ENCODE measurements at places on chromosomes 7 and 10. TPM values are rescaled to one million over a fixed set of nuclear protein-coding genes. Genes with fewer than 3 reads are reported as not detected.
A peak's percentile ranks its signal among the peaks of the same experiment; 100 is the strongest.

Gene KLF14
- not detected for polyA plus RNA-seq

Gene PKD1L1
- not detected for polyA plus RNA-seq

Gene MGAM2
- polyA plus RNA-seq, result not detected

Gene SNCG
- 141 TPM for polyA plus RNA-seq

Gene ASZ1
- polyA plus RNA-seq, result not detected

Gene SFTPA1
- polyA plus RNA-seq, result not detected

DNA sequence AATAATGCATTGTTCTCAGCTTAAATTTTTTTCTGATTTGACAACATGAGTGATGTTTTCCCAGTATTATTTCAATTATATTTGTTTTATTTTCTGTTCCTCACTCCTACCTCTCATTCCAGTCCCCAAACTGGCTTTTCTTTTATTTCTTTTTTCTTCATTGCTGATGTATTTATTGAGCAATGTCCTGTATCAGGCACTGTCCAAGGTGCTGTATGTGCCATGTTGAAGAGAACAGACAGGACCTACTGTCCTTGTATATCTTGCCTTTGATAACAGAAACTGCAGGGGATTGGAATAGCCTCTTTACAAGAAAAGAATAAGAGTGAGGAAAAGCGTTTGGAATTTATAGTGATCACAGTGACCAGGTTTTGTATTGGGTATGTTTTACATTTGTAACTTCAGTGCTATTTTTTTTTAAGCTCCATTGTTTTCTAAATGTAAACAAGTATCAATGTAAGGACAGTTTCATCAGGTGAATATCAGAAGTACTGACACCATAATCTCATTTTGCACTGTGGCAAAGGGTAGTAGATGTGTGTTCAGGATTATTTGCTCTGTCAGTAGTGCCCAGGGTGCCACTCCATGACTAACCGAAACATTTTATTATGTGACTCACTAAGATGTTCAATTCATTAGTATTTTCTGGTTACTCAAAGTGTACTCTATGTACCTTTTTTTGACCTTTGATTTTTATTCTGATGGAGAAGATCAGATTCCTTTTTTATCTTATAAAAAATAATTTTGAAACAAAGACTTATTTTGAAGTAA lies 15.6 kb upstream of the CLDN12 start:
- H3K4me3 ChIP-seq, result no peak overlapping the region
- peaks cover 43% of the 10 kb centered on the region for H3K36me3 ChIP-seq
- no peak overlapping the region for H3K27ac ChIP-seq
- DNase-seq, result no peak

GRCh38 chr10:63241841-63242281 lies 108.7 kb downstream of the NRBF2 start:
- peaks cover 15% of the 10 kb centered on the region for H3K4me1 ChIP-seq
- no peaks in the 10 kb centered on the region for H3K27me3 ChIP-seq
- DNase-seq, result no peak
- H3K27ac ChIP-seq, result peak overlapping the region; percentile 1
- no peak overlapping the region for H3K4me3 ChIP-seq

DNA sequence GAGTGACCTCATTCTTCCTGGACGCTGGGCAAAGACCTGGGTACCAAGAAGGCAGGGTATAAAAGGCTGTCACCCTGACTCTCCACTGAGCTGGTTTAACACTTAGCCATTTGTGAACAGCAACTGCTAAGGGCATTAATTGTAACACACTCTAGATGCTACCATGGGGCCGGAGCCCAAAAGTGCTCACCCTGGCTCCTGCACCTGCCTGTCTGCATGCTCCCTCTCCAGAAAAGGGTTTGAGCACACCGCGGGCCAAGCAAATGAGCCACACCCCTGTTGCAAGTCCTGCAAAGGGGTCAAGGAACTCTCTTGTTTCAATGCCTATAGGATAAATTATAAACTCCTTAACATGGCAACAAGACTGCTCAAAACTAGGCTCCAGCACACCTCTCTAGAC lies 114.8 kb downstream of the TEX36 start:
- H3K4me1 ChIP-seq, result no peaks in the 10 kb centered on the region
- no peak overlapping the region for H3K4me3 ChIP-seq
- no peaks in the 10 kb centered on the region for H3K36me3 ChIP-seq
- H3K27me3 ChIP-seq, result no peaks in the 10 kb centered on the region
- no peak for DNase-seq
- H3K27ac ChIP-seq, result no peak overlapping the region

DNA sequence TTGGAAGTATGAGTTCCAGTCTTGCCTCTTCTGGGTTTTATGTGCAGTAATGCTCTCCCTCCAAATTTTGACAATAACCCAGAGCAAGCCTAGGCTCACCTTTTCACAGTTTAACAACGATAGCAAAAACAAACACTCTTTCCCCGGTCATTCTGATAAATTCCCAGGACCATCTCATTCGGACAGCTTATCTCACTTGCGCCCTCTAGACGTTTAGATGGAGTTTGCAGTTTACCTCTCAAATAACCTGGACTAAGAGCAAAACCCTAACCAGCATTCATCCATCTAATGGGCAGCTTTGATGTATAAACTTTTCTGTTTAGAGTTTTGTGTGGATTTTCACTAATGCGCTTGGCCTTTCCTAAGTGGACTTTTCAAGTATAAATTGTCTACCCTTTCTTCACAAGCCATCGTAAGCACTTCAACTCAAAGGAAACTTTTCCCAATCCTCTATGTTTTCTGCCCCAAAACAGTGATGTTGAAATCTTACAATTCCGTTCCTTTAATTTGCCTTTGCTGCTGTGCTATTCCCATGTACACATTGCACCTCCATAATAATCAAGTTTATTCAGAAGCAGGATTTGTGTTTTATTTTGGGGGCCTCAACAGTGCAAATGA lies 114.9 kb downstream of the HDAC9 start:
- H3K4me3 ChIP-seq, result no peak overlapping the region
- H3K27me3 ChIP-seq, result no peaks in the 10 kb centered on the region
- H3K36me3 ChIP-seq, result no peaks in the 10 kb centered on the region
- no peak for DNase-seq

GRCh38 chr10:116274064-116274904 lies 1.3 kb upstream of the GFRA1 start:
- H3K36me3 ChIP-seq, result no peaks in the 10 kb centered on the region
- no peak for DNase-seq
- no peaks in the 10 kb centered on the region for H3K4me1 ChIP-seq
- H3K27ac ChIP-seq, result no peak overlapping the region
- H3K4me3 ChIP-seq, result no peak overlapping the region
- no peaks in the 10 kb centered on the region for H3K27me3 ChIP-seq

GRCh38 chr10:1400101-1401070 lies 336.9 kb downstream of the ADARB2 start:
- no peak overlapping the region for H3K27ac ChIP-seq
- no peak for DNase-seq

DNA sequence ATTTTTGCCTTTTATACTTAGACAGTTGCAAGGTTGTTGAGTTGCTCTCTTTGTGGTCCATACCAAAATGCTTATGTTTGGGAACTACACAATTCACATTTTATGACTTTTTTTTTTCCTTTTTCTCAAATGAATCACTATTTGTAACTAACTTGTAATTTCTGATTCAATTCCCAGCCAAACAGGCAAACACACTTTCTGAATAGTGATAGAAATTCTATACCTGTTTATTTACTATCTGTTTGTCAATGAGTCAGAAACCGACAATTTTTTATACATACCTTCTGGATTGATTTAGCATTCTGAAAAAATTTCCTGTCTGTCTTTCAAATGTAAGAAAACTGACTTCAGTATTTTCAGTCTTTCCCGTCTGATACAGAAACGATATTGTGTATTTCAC lies 69.1 kb downstream of the MBL2 start:
- DNase-seq, result no peak
- H3K4me3 ChIP-seq, result no peak overlapping the region
- no peaks in the 10 kb centered on the region for H3K36me3 ChIP-seq
- H3K27me3 ChIP-seq, result no peaks in the 10 kb centered on the region
- H3K4me1 ChIP-seq, result no peaks in the 10 kb centered on the region
- no peak overlapping the region for H3K27ac ChIP-seq

- H3K4me3 ChIP-seq, result no peak overlapping the region
- DNase-seq, result no peak
- no peaks in the 10 kb centered on the region for H3K36me3 ChIP-seq
- H3K27ac ChIP-seq, result no peak overlapping the region
These were observed 37.4 kb downstream of the ASZ1 start for GRCh38 chr7:117389871-117390270.

DNA sequence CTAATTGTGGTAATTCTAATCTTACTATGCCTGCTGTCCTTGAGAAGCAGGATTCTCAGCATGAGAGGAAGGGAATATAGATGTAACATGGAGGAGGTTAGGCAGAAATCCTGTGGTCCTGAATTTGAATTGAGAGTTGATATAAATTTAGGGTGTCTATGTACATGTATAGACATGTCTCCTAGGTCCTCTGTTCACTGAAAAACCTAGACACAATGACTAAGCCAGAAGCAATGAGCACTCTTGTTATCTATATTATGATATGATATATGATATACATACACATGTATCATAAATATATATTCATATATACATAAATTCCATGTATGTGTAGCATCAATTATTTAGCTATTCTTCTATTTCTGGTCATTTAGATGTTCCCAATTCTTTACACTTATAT lies 173.3 kb upstream of the MKLN1 start:
- H3K27me3 ChIP-seq, result peaks cover 29% of the 10 kb centered on the region
- no peak for DNase-seq
- no peaks in the 10 kb centered on the region for H3K36me3 ChIP-seq
- H3K4me3 ChIP-seq, result no peak overlapping the region

- no peaks in the 10 kb centered on the region for H3K27me3 ChIP-seq
- H3K4me1 ChIP-seq, result no peaks in the 10 kb centered on the region
- no peak overlapping the region for H3K27ac ChIP-seq
- no peak for DNase-seq
These were observed 193.0 kb downstream of the FZD1 start for GRCh38 chr7:91457208-91457607.

Data from K562 (cell line).